ENCODE measurements at places on chromosomes 4 and X. TPM values are rescaled to one million over a fixed set of nuclear protein-coding genes. Genes with fewer than 3 reads are reported as not detected.
A peak's percentile ranks its signal among the peaks of the same experiment; 100 is the strongest.

The ITGB1BP2 gene
- total RNA-seq: 7.0 TPM

The TMPRSS11D gene
- not detected for total RNA-seq

The AMOT gene
- 35.4 TPM for total RNA-seq

The TMPRSS11B gene
- total RNA-seq: not detected

The GBA3 gene
- 29.4 TPM for total RNA-seq

The SLAIN2 gene
- total RNA-seq: 91.4 TPM

The FAT4 gene
- 16.7 TPM for total RNA-seq

The PHEX gene
- total RNA-seq: 1.1 TPM

The DMP1 gene
- total RNA-seq: not detected

- no peak for DNase-seq
Observed at GRCh38 chr4:168908093-168908492, 102.0 kb downstream of the CBR4 start.

DNA sequence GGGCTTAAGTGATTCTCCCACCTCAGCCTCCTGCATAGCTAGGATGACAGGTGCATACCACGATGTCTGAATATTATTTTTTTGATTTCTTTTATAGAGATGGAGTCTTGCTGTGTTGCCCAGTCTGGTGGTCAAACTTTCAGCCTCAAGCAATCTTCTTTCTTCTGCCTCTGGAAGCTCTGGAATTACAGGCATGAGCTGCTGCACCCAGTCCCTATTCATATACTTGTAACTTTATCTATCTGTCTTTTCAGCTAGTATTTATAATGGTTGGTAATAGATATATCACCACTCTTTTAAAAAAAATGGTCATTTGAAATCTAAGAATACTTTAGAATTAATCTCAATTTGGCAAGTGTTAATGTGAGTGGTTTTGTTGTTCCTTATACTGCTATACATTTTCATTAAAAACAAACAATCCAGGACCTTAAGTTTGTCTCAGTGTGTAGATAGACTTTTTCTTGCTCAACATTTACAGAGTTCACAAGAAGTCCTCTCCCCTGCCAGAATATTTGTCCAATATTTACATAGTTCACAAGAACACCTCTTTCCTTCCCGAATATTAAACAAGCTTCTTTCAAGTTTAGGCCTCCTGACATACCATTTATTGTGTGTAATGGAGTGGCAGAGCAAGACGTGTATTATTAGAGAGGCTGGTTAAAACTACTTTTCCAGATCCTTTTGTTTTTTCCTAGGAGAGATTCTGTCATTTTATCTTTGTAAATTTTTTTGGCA lies 1197.4 kb upstream of the ADGRL3 start:
- no peak for DNase-seq

DNA sequence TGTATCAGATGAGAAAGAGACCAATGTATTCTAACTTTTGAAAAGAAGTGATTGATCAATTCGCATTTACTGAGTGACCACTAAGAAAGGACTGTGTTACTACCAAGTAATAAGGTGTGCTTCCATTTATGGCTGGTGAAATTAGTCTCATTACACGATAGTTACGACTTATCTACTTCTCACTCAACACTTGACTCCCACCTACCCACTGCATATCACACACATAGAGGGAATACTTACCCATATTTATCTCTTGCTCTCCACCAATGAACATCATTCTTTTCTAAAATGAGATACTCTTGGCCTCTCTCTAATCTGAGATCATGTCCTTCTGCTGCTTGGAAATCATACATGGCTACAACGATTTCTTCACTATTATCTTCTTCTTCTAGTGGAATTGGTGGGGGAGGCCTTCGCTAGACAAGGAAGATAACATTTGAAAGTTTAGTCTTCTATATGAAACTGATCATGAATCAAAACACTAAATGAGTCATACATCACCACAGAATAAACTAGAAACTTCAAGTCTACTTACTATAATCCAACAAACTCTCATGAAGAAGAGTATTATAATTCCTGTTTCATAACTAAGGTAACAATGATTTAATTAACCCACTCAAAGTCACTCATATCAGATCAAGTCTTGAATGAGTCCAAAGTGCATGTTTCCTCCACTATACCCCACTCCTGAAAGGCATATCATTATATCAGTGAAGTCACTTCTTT lies 33.7 kb upstream of the TXK start:
- DNase-seq: no peak

- DNase-seq: no peak
Observed at GRCh38 chr4:45910511-45910910, 213.3 kb downstream of the GABRG1 start.

- DNase-seq: no peak
Observed at GRCh38 chr4:134935320-134935719, 733.7 kb upstream of the PABPC4L start.

- no peak for DNase-seq
Observed at GRCh38 chr4:158065603-158066002, 107.2 kb downstream of the GASK1B start.

- no peak for DNase-seq
Observed at GRCh38 chr4:112113864-112114263, 31.4 kb upstream of the FAM241A start.

DNA sequence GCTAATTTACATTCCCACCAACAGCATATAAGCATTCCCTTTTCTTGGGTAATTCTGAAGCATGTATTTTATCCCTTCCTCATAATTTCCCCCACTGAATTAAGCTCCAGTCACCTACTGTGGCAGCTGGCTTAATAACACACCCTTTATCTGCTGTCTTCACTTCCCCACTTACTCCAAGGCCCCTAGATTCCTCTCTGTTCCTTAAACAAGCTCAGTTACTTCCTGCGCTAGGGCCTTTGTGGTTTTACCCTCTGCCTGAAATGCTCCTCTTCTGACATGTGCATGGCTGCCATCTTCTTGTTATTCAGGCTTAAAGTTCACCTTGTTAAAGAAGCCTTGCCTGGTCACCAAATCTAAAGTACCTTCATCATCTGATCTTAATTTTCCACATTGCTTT lies 47.2 kb upstream of the RPS6KA3 start:
- DNase-seq: no peak

DNA sequence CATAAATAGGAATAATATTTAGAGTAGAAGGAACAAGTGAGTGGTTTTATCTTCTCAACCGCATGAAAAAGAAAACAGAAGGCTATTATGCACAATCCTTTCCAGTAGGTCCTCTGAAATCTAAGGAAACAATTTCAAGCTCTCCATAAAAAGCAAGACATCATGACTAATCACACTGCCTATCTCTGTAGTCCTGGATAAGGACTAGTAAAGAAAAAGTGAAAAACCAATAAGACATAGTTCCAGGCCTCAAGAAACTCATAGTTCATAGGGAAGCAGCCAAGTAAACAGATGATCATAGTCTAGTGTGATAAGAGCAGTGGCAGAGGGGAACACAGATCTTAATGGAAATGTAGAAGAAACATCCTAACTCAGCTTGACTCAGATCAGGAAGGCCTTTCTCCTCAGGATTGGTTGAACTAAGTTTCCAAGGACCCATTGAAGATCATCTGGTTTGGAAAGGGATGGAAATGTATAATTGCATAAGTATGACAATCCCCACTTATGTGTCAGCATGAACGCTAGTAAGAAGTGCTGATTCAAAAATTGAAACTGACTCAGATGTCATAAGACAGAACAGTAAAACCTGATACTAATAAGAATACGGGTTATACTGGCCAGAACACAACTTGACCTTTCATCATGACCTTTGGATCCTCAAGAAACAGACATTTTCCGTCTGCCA lies 155.3 kb downstream of the GRIA3 start:
- DNase-seq: no peak

- no peak for DNase-seq
Observed at GRCh38 chr4:168082379-168082778, 10.0 kb upstream of the ANXA10 start.

GRCh38 chr4:111991797-111992196 lies 153.5 kb upstream of the FAM241A start:
- no peak for DNase-seq

GRCh38 chr4:10080589-10081217 lies 35.9 kb downstream of the WDR1 start:
- DNase-seq: no peak

DNA sequence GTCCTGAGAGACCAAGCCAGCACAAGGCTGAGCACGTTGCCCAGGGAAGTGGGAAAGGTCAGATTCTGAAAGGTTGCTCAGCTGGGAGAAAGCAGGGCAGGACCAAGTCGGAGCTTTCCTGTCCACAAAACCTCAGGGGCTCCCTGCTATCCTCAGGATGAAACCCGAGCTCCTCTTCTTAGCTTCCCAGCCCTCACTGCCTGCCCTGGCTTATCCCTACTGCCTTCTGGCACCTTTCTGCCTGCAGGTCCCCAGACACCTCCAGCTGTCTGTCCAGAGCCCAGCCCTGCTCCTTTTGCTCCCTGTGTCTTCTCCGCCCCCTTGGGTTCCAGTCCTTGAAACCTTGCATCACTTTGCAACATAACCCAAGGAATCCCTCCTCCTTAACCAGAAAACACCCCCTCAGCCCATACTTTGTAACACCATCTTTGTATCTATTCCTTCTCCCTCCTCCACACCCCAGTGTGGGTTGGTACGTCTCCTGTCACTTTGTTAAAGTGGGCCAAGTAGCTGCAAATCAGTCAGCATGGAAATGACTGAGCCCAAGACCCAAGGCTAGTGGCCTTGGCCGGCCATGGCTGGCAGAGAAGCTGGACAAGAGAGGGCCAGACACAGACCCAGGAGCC lies 20.0 kb upstream of the PRRG3 start:
- DNase-seq: no peak

DNA sequence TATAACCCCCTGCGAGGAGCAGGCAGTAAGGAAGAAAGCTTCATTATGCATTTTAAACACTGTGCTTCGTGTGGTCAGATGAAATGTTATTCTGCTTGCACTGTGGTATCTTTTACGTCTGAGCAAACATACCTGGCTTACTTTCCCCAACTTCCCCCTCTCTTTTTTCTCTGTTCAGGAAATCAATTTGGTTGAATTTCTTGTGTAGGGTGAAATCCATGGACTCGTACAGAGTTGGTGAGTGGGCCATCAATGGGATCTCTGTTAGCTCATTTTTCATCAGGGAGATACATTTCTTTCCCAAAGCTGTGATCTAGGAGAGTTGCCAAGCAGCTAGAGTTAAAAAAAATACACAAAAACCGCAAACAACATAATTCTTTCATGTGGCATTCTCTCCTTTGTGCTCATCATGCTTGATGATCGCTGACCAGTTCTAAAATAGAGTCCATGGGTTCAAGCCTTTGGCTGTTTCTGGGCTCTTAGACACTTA lies 98.5 kb downstream of the FRAS1 start:
- no peak for DNase-seq

DNA sequence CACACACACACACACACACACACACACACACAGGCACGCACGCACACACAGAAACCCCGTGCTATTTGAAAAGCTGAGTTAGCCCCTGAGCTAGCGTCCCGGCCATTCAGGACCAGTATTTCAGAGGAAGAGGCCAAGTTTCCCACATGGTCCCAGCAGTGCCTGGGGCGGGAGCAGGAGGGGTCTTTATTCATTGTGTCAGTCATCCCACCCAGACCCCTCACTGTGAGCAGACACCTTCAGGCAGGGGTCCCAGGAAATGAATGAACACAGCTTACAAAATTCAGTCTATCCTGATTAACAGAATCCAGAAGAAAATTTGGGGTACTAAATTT lies 58.1 kb downstream of the ZFYVE28 start:
- no peak for DNase-seq

DNA sequence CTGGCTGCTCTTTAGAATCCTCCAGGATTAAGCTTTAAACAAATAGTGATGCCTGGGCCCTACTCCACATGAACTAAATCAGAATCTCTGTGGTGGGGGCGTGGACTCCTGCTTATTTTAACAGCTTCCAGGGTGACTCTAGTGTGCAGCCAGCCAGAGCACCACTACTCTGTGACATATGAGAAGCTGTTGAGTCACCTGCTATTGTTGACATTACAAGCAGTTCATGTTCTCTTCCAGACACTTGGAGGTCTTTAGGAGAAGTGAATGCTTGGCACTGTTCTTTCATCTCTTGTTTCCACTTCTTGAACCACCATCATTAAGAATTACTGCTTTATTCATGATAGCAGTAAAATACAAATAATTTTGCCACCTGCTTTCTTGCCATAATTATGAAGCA lies 426 bp upstream of the C4orf51 start:
- DNase-seq: peak; percentile 14

DNA sequence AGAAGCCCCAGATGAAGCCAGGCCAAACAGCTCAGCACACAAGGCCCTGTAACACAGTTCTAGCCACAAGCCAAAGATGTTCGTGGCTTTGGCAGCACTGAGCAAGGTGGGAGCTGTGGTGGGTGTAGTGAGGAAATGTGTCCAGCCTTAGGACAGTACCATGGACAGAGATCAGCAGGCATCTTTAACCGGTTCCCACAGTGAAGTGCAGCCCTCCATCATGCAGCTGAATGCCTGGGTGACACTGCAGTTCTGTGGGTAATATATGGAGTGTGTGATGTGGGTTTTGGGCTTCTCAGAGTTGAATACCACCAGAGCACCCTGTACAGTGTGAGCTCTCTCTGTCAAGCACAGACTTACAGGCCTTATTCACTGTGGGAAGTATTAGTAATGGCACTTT lies 6.0 kb upstream of the NEXMIF start:
- no peak for DNase-seq

DNA sequence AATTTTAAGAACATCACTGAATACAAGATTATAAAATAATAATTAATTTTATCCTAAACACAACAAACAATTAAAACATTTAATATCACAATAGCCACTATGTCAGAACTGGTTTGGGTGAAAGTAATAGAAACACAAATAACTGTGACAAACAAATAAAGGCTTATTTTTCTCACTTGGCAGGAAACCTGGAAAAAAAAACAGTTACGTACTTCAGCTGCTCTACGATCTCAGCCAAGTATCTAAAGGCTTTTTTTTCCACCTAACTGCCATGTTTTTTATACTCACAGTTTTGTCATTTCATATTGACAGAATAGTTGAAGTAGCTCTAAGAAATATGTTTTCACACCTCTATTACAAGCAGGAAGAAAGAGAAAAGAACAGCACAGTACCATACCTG lies 284.8 kb upstream of the INTU start:
- DNase-seq: no peak

- no peak for DNase-seq
Observed at GRCh38 chr4:103372002-103372558, 173.9 kb upstream of the CENPE start.

- DNase-seq: no peak
Observed at GRCh38 chr4:20368926-20369325, 117.2 kb downstream of the SLIT2 start.

GRCh38 chr4:4443821-4444220 lies 56.9 kb downstream of the NSG1 start:
- DNase-seq: no peak

- DNase-seq: no peak
Observed at GRCh38 chr4:152015597-152016302, 254.9 kb upstream of the GATB start.

- no peak for DNase-seq
Observed at GRCh38 chr4:186451982-186452381, 103.4 kb downstream of the MTNR1A start.

DNA sequence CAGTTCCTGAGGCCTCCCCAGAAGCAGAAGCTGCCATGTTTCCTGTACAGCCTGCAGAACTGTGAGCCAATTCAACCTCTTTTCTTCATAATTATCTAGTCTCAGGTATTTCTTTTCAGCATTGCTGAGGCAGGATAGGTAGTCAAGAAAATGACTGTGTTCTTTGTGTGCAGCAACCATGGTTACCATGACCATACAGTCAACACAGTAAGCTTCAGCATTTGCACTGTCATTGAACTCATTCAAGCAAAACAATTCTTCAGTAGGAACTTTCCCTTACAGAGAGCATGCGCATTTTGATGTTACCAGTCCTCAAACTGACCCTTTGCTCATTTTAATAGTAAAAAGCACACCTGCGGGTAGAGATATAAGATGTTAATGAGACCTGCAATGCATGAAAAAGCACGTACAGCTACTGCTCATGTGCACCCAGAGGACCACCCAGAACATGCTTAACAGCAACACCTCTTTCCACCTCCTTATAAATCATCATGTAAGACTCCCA lies 180.8 kb downstream of the PRKX start:
- no peak for DNase-seq
